ENCODE measurements at places on chromosomes 2 and 18. TPM values are rescaled to one million over a fixed set of nuclear protein-coding genes. Genes with fewer than 3 reads are reported as not detected.

- DNase-seq, result no peak
- H3K27me3 ChIP-seq, result no peaks in the 10 kb centered on the region
- H3K36me3 ChIP-seq, result no peaks in the 10 kb centered on the region
- peak overlapping the region; percentile 10 for H3K27ac ChIP-seq
- peak overlapping the region; percentile 39 for H3K4me3 ChIP-seq
Measured at GRCh38 chr18:80176334-80177073, 67.4 kb downstream of the ADNP2 start.

GRCh38 chr18:34522603-34523002 is 187.5 kb upstream of the DTNA start:
- H3K27ac ChIP-seq, result no peak overlapping the region
- no peaks in the 10 kb centered on the region for H3K27me3 ChIP-seq
- H3K4me1 ChIP-seq, result no peaks in the 10 kb centered on the region

Gene IL36G
- not detected for total RNA-seq

Gene TMEM87B
- total RNA-seq, result 16.2 TPM

Gene OTX1
- not detected for total RNA-seq

DNA sequence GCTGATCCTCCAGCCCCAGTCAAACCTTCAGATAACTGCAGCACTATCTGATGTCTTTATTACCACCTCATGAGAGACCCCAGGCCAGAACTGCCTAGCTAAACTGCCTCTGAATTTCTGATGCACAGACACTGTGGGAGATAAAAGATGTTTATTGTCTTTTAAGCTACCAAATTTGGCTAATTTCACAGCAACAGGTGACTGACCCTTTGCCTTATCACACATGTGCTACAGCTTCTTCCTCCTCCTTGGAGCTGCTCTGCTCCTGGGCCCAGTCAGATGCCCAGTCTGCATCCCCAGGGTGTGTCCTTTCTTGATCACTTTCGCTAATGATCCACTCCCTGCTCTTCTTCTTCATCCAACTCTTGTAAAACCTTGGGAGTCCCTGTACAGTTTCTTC is 19.6 kb upstream of the ACOXL start:
- no peak overlapping the region for H3K27ac ChIP-seq
- H3K36me3 ChIP-seq, result no peaks in the 10 kb centered on the region
- no peaks in the 10 kb centered on the region for H3K4me1 ChIP-seq
- no peak overlapping the region for H3K4me3 ChIP-seq

DNA sequence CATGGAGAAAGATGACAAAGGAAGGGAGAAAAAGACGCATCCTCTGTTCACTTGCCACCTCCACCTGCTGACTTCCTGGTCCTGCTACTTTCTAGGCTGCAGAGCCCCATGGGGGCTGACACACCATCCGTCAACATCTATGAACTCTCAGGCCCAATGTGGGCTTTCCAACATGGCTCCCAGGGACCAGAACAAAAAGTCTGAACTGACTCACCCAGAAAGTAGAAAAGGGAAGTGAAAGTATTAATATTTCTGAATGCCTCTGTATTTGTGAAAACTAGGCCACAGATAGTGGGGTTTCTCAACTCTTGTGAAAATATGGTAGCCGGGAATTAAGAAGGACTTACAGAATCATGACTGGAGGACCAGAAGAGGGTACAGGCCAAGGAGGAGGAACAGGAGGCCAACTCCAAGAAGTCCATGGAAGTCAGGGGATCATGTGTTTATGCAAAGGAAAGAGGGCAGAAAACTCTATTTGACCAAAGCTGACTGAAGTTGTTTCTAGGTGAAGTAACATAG is 123.1 kb upstream of the CAB39 start:
- no peak overlapping the region for H3K27ac ChIP-seq
- no peaks in the 10 kb centered on the region for H3K36me3 ChIP-seq
- no peaks in the 10 kb centered on the region for H3K4me1 ChIP-seq
- H3K27me3 ChIP-seq, result no peaks in the 10 kb centered on the region

Gene SERPINB3
- total RNA-seq, result not detected

- H3K4me3 ChIP-seq, result no peak overlapping the region
- peaks cover 31% of the 10 kb centered on the region for H3K4me1 ChIP-seq
- H3K27me3 ChIP-seq, result no peaks in the 10 kb centered on the region
- H3K36me3 ChIP-seq, result no peaks in the 10 kb centered on the region
- DNase-seq, result no peak
Measured at GRCh38 chr2:54665436-54665856, 58.0 kb upstream of the EML6 start.

DNA sequence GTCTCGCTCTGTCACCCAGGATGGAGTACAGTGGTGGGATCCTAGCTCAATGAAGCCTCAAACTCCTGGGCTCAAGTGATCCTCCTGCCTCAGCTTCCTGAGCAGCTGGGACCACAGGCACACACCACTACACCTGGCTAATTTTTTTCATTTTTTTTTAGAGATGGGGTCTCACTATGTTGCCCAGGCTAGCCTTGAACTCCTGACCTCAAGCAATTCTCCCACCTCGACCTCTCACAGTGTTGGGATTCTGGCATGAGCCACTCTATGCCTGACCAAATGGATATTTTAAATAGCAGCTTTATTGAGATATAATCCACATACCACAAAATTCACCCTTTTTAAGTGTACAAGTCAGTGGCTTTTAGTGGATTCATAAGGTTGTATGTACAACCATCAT is 11.1 kb downstream of the RNF149 start:
- no peak overlapping the region for H3K27ac ChIP-seq
- no peaks in the 10 kb centered on the region for H3K36me3 ChIP-seq

DNA sequence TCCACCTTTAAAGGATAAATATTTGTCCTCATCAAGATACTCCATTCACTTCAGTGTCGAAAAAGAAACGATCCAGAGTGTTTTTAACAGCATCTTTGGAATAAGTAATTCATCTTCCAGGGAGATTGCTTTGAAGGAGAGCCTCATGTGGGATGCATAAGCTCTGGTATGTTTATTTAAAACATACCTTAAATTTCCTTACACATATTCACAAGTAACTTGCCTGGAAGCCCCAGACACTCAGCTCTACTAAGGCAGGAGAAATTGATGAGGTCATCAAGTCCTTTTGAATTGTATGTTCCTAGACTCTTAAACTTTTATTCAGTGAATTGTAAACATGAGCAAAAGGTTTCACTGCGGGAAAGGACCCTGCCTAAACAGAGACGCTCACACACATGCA is 103.0 kb downstream of the CDK15 start:
- no peaks in the 10 kb centered on the region for H3K4me1 ChIP-seq
- no peak overlapping the region for H3K4me3 ChIP-seq
- H3K36me3 ChIP-seq, result no peaks in the 10 kb centered on the region
- H3K27ac ChIP-seq, result peak overlapping the region; percentile 42

Gene CROCC2
- not detected for total RNA-seq

- H3K4me3 ChIP-seq, result no peak overlapping the region
- no peaks in the 10 kb centered on the region for H3K27me3 ChIP-seq
- peak; percentile 35 for DNase-seq
- H3K4me1 ChIP-seq, result no peaks in the 10 kb centered on the region
- peak overlapping the region; percentile 85 for H3K27ac ChIP-seq
Measured at GRCh38 chr2:160157861-160158829, 41.9 kb downstream of the ITGB6 start.

DNA sequence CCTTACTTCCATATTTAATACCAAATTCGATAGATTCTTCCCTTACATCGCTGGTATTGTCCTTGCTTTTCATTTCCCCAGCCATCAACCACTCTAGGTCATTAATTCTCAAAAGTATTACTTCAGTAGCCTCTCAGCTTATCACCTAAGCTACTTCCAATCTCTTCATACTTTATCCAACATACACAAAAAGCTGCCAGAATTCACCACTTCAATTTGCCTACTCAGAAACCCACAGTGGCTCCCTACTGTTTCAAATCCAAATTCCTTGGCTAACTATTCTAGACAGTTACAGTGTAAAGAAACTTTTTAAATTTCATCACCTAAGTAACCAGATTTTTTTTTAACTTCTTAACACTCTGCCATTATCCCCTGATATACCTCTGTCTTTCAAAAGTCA is 4.7 kb downstream of the SLC25A12 start:
- H3K4me3 ChIP-seq, result no peak overlapping the region
- no peaks in the 10 kb centered on the region for H3K27me3 ChIP-seq

DNA sequence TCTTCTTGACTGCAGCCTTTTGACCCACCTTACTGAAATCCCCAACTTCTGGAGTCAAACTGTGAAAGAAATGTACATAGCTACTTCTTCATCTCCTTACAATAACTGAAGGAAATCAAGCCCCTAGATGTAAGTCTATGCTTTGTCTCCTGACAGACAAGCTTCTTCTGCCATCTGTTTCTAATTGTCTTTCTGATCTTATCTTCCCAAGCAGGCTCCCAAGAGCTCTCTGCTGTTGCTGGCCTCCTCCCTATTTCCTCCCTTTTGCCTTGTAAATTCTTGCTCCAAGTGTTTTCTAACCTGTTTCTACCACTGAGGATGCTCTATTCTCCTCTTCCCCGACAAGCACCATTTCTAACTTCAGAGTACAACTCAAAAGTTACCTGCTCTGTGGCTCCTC is 77.4 kb upstream of the OSR1 start:
- H3K27ac ChIP-seq, result no peak overlapping the region
- no peak for DNase-seq
- H3K27me3 ChIP-seq, result no peaks in the 10 kb centered on the region

DNA sequence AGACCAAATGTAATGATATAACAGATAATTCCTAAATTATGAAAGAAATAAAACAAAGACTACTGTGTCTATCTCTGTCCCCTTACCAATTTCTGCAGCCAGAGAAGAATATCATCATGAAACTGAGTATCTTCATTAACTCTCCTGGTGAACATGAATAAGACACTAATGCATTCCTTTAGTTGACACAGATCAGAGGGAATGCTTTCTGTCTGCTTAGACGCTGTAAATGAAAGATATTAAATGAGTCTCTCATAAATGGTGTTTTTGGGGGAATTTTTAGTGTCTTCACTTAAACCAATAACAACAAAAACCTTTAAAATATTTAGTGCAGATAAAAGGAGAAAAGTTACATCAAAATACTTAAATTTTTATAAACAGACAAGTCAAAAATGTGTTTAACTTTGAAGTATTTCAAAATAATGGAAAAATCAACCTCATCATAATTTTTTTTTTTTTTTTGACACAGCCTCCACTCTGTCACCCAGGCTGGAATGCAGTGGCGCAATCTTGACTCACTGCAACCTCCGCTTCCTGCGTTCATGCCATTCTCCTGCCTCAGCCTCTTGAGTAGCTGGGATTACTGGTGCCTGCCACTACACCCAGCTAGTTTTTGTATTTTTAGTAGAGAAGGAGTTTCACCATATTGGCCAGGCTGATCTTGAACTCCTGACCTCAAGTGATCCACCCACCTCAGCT is 16.0 kb downstream of the EPG5 start:
- H3K4me3 ChIP-seq, result no peak overlapping the region
- no peak overlapping the region for H3K27ac ChIP-seq
- H3K4me1 ChIP-seq, result no peaks in the 10 kb centered on the region
- H3K36me3 ChIP-seq, result peaks cover 12% of the 10 kb centered on the region
- DNase-seq, result no peak
- no peaks in the 10 kb centered on the region for H3K27me3 ChIP-seq

GRCh38 chr2:109145286-109145685 is 16.3 kb downstream of the SH3RF3 start:
- no peak overlapping the region for H3K27ac ChIP-seq
- no peak overlapping the region for H3K4me3 ChIP-seq
- H3K4me1 ChIP-seq, result no peaks in the 10 kb centered on the region
- no peaks in the 10 kb centered on the region for H3K36me3 ChIP-seq
- DNase-seq, result no peak

Gene TMEM182
- total RNA-seq, result 5.3 TPM

DNA sequence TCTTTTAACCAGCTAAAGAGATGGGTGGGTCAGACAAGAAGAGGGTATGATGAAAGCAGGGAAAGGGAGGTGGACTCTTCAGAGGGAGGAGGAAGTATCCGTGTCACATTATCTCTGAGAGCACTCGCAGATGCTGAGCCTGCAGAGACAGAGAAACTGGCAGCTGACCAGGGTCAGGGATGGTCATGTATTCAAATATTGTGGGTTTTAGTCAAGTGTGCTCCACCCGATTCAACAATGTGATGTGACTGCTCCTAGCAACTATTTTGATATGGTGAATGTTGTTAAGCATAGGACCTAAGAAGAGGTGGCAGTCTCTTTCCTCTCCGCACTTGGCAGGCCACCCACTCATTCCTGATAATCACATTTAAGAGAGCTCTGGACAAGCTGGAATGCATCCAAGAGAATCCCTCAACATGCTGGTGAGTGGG is 1.3 kb upstream of the CLIP4 start:
- H3K27ac ChIP-seq, result peak overlapping the region; percentile 100
- H3K36me3 ChIP-seq, result no peaks in the 10 kb centered on the region
- no peaks in the 10 kb centered on the region for H3K27me3 ChIP-seq
- peak; percentile 55 for DNase-seq

Gene SCN1A
- total RNA-seq, result not detected

DNA sequence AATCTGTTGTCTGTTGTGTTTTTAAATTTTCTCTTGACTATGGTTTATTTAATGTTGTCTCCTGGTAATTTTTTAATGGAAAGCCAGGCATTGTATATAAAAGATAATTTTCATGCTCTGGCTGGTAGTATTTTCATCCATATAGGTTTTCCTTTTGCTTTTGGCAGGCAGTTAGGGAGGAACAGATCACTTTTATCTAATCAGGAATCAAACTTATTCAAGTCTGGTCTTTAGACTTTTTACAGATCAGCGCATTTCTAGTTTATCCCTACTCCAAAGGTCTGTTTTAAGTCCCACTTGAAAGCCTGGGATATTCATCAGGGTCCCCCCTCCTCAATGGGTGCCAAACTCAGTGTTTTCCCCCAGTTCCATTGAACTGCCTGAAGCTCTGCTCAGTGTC is 17.2 kb downstream of the PLB1 start:
- DNase-seq, result no peak
- no peaks in the 10 kb centered on the region for H3K36me3 ChIP-seq
- H3K4me1 ChIP-seq, result no peaks in the 10 kb centered on the region
- H3K27me3 ChIP-seq, result no peaks in the 10 kb centered on the region

- no peak for DNase-seq
- H3K36me3 ChIP-seq, result no peaks in the 10 kb centered on the region
- H3K4me3 ChIP-seq, result no peak overlapping the region
- peaks cover 24% of the 10 kb centered on the region for H3K4me1 ChIP-seq
- no peak overlapping the region for H3K27ac ChIP-seq
- H3K27me3 ChIP-seq, result no peaks in the 10 kb centered on the region
Measured at GRCh38 chr18:3266062-3266608, 4.2 kb downstream of the MYL12B start.

All from breast epithelium (tissue), 4 donors.